Activated CD4-positive, alpha-beta T cell treated with anti-CD3 and anti-CD28 coated beads for 24 hours (primary cell): ENCODE measurements at places on chromosomes 6 and 20.

- DNase-seq = no peak
These were observed 17.2 kb upstream of the HCK start for GRCh38 chr20:32034581-32035425.

GRCh38 chr20:54105653-54106052 lies 35.3 kb upstream of the BCAS1 start:
- DNase-seq = no peak

- no peak for DNase-seq
These were observed 83.8 kb downstream of the GJA10 start for GRCh38 chr6:89977808-89978748.

- no peak for DNase-seq
These were observed 22.7 kb upstream of the MOCS1 start for GRCh38 chr6:39956936-39957335.

DNA sequence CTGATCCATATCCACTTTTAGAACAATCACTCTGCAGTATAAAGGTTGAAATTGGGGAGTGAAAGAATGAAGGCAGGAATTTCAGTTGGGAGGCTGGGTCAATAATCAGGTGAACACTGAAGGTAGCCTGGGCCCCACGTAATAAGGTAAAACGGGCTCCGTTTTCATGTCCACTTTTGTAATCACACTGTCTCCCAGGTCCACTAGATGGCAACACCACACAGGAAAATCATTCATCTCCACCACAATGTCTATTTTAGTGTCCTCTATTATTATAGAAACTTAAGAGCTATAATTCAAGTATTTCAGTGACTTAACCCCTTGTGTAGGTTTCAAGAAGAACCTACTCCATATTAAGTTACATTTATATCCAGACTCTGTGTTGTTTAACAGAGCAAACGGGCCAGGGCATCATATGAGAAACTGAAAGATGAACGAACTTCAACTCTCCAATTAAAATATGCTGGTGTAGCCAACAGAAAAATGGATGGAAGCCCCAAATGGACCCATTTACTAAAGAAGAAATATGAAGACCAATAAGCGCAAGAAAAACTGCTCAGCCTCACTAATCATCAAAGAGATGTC lies 45.9 kb upstream of the MC3R start:
- no peak for DNase-seq

DNA sequence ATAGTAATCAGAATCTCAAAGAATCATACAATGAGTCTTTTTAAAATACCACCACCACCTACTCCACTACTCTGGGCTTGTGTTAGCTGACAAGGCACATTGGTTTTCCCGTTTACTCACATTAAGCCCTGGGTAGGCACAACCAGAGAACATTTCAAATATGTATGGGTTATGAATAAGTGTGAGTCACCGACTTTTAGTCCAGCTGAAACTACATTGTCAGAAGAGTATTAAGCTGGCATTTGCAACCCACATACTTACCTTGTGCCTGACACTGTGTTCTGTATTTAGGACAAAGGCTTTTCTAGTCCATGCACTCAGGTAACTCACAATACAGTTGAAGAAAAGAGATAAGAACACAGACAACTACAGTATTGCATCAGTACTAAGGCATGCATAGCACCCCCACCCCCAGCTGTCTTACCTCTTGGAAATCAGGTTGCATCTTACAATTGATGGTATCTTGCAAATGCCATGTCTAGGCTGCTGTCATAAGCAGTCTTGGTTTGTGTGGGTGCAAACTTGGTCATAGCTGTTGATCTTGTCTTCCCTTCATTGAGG lies 40.3 kb upstream of the AHI1 start:
- no peak for DNase-seq
